ENCODE measurements at places on chromosomes 16 and 17.
A peak's percentile ranks its signal among the peaks of the same experiment; 100 is the strongest.

DNA sequence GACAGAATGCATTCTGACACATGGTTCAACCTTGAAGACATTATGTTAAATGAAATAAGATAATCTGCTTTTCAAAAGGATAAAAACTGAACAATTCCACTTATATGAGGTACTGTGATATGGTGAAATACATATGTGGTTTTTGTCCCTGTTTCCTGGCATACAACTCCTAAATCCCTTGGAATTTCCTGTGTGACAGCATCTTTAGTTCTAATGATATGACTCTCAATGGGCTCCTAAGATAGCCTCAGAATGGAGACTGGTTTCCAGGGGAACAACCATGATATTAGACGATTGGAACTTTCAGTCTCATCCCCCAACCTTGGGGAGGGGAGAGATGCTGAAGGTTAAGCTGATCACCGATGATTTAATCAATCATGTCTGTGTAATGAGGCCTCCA, 37.7 kb upstream of the PHLPP2 start:
- no peak for DNase-seq

DNA sequence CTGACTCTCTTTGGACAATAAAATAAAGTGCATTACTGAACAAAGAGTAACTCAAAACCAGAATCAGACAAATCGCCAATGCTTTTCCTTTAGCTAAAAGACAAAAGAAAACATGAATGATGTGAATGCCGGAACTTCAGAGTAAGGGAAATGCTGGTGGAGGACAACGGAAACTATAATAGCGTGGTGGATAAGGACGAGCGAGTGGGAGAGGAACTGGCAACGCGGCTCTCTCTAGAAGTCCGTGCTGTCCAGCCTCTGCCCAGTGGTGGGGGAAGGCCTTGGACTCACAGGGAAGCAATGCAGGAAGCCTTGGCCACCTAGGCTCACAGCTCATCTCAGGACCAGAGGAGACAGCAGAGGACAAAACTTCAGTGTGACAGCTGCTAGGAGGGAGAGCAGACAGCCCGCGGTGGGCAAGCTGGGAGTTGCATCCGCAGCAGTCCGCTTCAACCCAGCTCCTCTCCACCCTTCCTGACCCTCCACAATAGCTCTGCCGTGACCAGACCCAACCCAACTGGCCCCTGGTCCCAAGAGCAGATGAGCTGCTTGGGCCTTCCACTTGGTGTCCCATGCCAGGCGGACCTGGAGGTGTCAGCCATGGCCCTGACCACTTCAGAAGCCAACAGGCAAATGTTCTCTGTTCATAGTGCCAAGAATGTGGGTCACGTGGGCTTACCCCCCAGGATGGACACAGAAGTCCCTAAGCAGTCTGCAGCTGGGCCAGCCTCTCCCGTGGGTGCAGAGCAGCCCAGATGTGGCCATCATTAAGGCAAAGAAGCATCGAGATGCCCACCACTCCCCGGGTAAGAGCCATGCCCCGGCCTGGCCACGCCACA, 5.3 kb upstream of the FAAP100 start:
- no peak for DNase-seq

- no peak for DNase-seq
Measured at GRCh38 chr16:56885446-56886162, 20.6 kb downstream of the SLC12A3 start.

- no peak for DNase-seq
Measured at GRCh38 chr17:77150196-77150595, 9.4 kb downstream of the SEC14L1 start.

DNA sequence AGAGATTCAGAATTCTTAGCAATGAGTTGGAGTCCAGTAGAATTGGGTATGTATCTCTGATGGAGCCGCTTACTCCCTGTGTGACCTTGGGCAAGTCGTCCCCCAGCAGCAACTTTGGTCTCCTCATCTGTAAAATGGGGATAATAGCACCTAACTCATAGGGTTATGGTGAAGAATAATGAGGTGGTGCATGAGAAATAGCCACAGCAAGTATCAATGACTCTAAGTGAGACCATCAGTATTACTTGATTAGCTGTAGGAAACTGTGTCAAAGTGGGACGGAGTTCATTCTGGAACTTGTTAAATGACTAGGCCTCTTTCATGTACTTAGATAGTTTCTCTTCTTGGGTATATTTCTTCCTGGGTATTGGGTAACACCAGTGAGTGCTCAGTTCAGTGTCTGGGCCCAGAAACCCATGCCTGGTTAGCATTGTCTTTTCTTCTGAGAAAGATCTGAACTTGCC, 6.4 kb downstream of the PRKCB start:
- DNase-seq, result no peak

- peak; percentile 68 for DNase-seq
Measured at GRCh38 chr17:74282587-74283370, 8.7 kb downstream of the DNAI2 start.

DNA sequence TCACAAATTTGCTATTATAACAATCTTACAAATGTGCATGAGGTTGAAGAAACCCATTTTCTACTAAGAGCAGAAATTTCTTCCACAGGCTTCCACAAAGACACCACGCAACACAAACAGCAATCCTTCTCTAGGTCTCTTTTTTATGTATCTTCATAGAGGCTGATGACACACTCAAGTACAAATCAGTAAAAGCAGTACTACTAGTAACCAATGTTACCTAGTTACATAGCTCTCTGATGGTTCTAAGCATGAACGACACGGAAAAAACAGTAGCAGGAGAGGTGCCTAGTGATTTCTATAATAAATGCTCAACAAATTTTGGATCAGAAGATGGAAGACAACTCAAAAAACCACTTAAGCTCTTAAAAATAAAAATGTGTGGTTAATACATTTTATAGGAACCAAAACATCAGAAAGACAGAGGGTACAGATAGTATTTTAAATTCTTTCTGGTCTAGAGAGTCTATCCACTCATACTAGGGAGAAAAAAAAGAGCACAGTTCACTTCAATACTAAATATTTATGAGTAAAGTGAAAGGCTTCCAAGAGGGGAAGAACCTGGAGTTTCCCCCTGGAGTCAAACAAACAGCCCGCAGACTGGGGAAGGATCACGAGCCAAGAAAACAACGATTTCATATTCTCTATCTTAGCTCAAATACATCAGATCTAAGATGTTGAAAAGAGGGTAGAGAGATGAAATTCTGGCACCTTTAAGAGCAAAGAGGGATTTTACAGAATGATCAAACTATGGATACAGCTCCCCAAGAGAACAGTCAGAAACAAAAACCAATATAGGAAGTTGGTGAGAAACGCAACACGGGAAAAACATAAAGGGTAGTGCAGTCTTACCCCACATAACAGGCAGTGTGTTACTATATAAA, 40.2 kb downstream of the SMG6 start:
- peak; percentile 34 for DNase-seq

GRCh38 chr16:56767024-56767423, 37.1 kb downstream of the NUP93 start:
- no peak for DNase-seq

DNA sequence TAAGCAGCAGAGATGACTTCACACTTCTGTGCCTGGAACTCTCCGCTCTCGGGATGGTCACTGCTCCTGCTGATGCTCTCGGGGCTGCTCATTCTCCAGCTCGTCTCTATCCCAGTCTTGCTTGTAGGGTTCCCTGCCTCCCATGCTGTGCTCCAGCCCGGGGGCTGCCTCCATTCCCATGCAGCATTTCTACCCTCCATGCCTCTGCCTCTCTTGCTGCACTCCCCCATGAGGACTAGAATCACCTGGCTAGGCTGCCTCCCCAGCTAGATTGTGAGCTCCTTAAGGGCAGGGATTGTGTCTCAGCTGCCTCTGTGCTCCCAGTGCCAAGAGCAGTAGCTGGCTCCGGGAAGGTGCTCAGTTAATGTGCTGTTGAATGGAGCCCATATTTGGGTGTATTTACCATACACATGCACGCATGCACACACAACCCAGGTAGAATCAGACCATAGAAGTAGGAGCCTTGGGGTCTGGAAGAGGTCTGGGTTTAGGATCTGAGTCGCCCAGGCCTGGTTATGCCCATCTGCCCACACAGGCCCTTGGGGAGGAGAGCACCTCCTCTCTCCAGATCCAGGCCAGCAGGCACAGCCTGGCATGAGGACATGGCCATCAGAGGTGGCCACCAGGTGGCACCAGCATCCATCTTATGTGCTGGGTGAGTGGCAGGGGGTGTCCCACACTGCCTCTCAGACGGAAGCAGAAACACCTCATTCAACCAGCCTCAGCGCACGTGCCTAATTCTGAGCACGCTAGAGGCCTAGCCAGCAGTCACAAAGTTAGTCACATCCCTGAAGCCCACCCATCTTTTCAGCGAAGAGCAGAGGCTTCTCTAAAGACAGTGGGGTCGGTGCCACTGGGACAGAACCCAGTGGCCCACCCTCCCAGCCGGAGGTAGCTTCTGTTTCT, 9.3 kb downstream of the GIT1 start:
- peak; percentile 92 for DNase-seq

- no peak for DNase-seq
Measured at GRCh38 chr16:73610160-73610559, 562.2 kb upstream of the ZFHX3 start.

DNA sequence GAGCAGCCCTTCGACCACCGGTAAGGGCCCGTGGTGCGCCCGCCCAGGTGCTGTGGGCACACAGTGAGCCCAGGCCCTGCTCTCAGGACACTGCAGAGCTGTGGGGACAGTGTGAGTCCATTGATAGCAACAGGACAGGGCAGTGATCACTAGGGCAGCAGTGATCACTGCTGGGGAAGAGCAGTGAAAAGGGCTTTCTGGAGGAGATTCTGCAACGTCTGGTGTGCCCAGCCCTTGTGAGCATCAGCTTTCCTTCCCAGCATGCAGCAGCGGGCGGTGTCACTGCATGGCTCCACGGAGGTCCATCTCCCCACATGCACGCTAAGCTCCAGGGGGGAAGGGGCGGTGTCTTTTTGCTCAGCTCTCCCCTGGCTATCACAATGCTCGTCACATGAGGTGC, 32.1 kb downstream of the MAP1LC3B start:
- DNase-seq, result no peak

GRCh38 chr16:512802-513201, 14.7 kb upstream of the CAPN15 start:
- DNase-seq, result no peak

- DNase-seq, result peak; percentile 78
Measured at GRCh38 chr16:56262148-56262547, 70.9 kb downstream of the GNAO1 start.

GRCh38 chr17:9116311-9116835, 95.1 kb downstream of the NTN1 start:
- DNase-seq, result no peak

GRCh38 chr17:31495022-31495885, 103.8 kb downstream of the RAB11FIP4 start:
- peak; percentile 21 for DNase-seq

- DNase-seq, result no peak
Measured at GRCh38 chr17:9199571-9200551, 178.6 kb downstream of the NTN1 start.

DNA sequence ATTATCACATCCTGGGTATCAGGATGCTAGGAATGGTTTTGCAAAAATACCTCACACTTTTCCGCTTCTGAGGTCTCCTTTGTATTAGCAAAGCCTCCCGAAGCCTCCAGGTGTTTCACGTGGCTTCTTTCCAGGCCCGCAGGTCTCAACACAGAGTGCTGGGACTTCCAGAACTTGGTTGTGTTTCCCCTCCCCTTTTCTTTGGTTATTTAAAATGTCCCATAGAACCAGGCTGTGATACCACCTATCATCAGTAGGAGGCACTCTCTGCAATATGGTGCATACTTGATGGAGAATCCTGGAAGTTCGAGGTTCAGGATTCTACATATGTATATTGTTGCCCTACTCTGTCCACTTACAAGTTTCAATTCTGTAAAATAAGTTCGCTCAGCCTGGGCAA, 28.8 kb downstream of the ATP2C2 start:
- no peak for DNase-seq

GRCh38 chr17:80236911-80237310, 16.7 kb downstream of the SLC26A11 start:
- DNase-seq, result no peak

DNA sequence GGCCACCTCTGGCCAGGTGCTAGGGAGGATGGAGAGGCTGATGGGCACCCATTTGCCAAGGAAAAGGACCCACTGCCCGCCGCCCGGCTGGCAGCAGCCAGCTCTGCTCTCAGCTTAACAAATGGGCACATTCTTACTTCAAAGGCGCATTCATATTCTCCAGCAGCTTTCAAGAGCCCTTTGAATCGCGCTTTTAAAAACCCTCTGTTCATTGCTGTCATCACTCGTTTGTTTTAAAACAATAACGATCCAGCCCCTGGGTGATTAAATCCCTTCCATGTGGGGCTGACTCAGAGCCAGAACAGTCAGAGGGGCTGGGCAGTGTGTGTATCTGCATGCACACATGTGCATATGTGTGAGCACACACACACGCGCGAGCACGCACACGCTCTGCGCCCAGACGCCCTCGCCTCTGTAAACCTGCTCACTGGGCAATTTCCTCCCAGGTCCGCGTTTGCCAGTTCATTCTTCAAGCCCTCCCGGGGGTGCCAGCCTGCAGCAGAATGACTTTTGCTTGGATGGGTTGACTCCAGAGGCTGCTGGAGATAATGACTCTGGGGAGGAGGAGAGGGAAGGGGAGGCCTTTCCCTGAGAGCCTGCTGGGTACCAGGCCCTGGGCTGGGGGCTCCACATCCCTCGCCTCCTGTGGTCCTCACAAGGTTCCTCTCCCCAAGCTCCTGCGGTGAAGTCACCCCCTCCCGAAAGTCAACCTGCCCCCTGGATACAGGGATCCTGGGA, 133.1 kb downstream of the SDK2 start:
- no peak for DNase-seq

DNA sequence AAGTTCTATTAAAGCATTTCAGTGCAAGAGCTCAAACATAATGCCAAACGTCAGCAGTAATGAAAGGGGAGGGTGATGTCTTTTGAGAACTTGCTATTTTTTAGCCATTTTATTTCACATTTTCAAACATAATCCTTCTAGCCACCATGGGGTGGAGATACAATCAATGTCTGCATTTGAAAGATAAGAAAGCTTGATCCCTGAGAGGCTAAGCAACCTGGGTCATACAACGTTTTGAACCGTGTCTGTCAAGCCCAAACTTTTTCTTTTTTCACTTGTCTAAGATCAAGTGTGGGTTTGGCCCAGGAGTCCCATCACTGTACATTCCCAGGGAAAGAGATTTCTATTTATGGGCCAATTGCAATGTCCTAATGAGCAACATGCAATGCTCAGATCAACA, 331.1 kb downstream of the SLC39A11 start:
- DNase-seq, result no peak

- no peak for DNase-seq
Measured at GRCh38 chr16:89365044-89365467, 125.3 kb downstream of the ANKRD11 start.

- no peak for DNase-seq
Measured at GRCh38 chr17:45656527-45657181, 127.5 kb upstream of the CRHR1 start.

GRCh38 chr17:50918933-50919296, 52.8 kb upstream of the TOB1 start:
- peak; percentile 44 for DNase-seq

GRCh38 chr16:64724339-64724738, 397.5 kb downstream of the CDH11 start:
- DNase-seq, result no peak

GRCh38 chr16:65908568-65908967, 457.9 kb upstream of the CDH5 start:
- DNase-seq, result no peak

All from CD4-positive, alpha-beta T cell treated with Interleukin-4 for 1 hour (primary cell).